ENCODE measurements at places on chromosomes 6 and 20.

DNA sequence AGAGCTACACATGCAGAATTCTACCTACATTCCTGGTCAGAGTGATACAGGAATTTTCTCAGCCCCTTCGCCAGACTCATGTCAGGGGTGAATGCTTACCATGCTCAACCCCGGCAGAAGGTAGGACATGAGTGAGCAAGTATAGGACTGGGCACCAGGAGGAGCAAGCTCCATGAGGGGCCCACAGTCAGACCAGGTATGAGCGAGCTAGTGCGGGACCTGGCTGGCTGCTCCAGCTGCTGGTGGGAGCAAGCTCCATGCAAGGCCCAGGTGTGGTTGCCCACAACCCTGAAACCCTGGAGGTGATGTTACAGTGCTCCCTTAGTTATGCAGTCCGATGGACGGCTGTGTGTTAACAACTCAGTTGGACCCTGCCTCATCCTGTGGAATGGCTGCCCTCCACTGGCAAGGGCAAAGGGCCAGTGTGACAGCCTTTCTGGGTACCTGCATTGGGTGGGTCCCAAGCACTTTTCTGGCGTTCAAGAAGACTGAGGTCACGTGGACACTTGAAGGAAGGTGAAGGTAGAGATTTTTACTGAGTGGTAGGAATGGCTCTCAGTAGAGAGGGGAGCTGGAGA, 503.5 kb upstream of the CITED2 start:
- no peak for DNase-seq

GRCh38 chr6:35415065-35415891, 36.9 kb upstream of the FANCE start:
- DNase-seq = peak; percentile 99

GRCh38 chr20:24485981-24486380, 16.6 kb downstream of the SYNDIG1 start:
- DNase-seq = no peak

- peak; percentile 2 for DNase-seq
Observed at GRCh38 chr20:58192567-58192966, 35.9 kb downstream of the ANKRD60 start.

- DNase-seq = no peak
Observed at GRCh38 chr20:14778875-14779274, 441.5 kb upstream of the FLRT3 start.

DNA sequence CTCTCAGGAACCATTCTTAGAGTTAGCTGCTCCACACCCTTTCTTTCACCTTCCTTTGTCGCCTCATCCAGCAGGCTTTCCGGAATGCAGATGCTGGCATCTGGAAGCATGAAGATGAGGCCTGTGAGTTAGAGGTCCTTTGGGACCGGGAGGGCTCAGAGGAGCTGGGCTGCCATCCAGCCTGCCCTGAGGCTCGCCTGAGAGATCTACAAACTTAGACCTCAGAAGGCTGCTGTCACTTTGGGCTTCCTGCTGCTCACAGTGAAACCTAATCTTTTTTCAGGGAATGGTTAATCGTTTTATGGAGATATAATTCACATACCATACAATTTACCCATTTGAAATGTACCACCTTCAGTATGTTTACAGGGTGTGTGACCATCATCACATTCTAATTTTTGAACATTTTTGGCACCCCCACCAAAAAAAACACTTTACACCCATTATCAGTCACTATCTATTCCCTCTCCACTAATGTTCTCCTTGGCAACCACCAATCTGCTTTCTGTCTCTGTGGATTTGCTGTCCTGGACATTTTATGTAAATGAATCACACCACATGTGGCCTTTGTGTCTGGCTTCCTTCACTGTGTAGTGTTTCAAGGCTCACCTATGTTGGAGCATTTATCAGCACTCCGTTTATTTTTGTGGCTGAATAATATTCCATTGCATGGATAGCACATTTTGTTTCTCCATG, 20.0 kb upstream of the MPC1 start:
- no peak for DNase-seq

DNA sequence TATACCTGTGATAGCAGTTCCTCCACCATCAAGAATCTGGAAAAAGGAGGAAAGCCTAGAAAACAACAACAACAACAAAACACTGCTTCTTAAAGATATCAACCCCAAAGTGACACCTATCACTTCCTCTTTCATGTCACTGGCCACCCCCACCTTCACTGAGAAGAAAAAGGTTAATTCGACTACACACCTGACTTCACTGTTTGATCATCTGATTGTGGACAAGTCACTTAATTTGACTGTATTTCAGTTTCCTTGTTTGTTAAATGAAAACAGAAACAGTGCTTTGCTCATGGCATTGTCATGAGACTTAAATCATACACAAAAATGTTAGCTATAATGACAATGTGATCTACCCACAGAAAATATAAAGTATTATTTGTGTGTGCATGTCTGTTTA, 280.6 kb upstream of the SULF2 start:
- no peak for DNase-seq
